NCI-H446 treated with DMSO at 0.1 percent for 48 hours (cell line): ENCODE measurements at places on chromosomes 5 and 9.
A peak's percentile ranks its signal among the peaks of the same experiment; 100 is the strongest.

DNA sequence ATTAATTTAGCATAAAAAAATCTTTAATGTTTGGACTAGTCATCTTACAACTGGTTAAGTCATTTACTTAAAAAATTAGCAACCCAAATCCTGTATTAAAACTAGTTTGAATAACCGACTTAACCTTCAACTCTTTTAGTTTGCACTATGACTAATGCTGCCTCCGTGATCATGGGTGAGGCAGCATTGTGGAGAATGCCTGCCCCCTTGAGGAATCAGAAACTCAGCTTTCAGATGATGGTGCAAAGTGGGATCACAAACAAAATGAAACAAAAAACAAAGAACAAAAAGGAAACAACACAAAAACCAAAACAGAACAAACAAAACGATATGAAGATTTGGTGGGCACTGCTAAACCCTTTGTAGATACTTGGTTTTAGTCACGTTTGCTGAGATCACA, 127.0 kb upstream of the PALM2AKAP2 start:
- no peak for DNase-seq

DNA sequence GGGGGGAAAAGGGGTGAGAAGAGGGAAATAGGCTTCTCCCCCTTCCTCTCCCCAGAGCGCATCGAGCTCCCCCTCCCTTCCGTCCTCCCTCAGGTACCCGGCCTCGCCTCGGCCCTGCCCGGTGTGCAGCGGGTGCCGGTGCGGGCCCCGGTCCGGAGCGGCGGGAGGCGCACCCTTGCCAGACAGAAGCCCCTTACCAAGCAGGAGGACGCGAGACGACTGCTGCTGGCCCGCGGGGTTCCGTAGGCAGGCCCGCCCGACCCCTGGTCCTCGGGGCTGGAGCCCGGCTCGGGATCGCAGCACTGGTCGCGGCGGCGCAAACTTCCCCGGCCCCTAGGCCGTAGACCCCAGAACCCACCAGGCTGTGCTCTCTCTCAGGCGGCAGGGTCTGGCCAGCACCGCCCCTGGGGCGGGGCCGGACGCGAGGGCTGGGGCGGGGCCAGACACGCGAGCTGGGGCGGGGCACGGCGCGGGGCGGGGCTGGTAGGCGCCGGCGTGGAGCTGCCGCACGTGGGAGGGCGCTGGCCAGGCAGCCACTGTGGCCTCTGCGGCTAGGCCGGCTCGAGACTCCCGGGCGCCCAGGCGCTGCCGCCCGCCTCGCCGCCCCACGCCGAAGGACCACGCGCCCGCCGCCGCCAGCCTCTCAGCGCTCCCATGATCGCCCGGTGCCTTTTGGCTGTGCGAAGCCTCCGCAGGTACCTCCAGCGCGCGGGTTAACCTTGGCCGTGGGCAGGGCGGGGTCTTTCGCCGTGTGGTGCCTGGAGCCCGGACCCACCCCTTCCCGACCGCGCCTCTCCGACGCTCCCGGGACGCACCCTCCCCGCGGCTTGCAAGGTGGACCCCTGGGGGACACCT, at the start of the genes NLN and SGTB:
Gene NLN, plus strand, starts transcription at position 486 of the 855 bp plus-strand sequence. Its CDS starts 169 bp downstream, at position 655.
Gene SGTB, minus strand, starts transcription at position 390 of the 855 bp plus-strand sequence. CDS start 1,302 bp downstream, outside the sequence.
- DNase-seq, result peak; percentile 45

DNA sequence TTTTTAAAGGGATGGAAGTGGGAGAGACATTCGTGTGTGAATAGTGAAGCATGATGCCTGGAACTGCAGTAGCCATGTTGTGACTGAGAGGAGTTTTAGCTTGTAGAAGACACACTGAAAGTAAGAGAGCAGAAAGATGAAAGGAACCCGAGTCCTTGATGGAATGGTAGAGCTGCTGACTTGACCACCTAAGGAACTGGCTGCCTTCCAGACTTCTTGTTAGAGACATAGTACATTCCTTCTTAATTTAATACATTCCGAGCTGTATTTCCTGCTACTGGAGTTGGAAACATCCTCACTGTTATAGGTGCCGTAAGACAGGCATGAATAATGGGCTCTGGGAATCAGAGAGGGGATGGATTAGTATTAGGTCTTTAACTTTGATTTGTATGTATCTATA, 7.4 kb downstream of the CER1 start:
- DNase-seq, result no peak

DNA sequence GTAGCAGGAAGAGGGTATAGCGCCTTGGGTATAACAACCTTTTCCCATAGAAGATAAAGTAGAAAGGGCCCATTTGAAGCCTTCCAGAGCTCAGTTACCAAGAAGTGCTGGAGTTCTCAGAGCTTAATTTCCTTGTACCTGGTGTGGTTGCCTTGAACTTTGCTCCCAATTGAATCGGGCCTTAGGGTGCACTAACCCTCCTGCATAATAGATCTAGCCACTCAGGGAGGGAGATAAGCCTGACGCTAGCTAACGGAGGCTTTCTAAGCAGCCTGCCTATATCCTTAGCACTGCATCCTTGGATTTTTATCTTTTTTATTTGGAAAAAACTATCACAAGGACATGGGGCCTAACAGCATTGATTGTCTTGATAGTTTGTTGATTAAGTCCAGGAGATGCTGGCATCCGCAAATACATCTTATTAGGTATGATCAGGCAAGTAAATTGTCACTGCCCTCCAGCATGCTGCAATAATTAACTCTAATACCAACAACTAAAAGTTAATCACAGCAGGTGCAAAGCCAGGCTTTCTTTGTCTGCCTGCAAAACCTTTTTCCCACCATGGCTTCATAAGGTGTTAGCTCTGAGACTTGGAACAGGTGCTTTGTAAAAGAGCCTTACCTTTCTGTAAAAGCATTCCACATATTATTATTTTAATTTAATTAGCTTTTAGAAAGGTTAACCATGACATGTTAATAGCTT, 199.4 kb downstream of the SREK1 start:
- DNase-seq, result no peak

DNA sequence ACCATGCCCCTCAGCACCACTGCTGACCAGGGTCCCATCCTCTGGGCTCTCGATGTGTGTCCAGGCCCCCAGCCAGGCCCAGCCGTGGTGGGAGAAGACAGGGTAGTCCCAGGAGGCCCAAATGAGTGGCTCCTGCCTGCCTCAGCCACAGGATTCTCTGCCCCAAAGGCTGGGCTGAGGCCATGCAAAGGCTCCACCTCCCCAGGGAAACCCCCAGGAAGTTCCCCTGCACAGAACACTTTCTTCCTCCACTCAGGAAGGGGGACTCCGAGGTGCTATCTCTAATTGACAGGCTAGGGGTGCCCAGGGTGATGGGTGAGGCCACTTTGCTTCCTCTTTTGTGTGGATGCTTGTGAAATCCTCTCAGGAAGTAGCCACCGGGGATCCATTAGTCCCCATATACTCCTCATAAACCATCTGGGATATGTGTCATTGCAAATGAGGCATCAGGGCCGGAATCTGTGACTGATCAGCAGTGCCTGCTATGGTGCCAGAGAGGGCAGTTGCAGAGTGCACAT, 23.1 kb upstream of the TDRD7 start:
- DNase-seq, result no peak

DNA sequence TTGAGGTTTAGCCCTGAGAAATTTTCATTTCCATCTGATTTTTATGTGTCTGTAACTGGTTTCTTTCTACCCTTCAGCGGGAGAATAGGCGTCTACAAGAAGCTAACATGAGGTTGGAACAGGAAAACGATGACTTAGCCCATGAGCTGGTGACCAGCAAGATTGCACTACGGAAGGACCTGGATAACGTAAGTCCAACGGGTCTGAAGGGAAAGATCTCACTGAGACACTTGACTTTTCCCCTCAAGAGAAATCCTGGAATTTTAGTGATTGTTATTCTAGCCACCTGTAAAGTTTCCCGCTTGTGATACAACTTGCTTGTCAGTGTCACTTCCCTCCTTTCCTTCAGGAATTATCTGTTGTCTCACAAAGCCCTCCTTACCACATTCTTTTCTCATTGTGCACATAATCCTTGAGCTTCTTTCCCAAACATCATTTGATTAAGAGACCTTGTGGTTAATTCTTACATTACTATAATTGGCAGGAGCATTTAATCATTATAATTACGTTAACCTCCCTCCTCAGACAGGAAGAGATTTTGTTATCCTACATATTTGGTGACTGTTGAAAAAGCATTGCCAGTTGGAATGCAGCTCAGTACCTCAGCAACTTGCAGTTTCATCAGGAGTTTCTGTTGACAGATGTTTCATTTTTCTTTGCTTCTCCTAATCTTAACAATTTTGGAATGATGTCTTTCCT, 56.9 kb downstream of the GPR21 start:
- no peak for DNase-seq

DNA sequence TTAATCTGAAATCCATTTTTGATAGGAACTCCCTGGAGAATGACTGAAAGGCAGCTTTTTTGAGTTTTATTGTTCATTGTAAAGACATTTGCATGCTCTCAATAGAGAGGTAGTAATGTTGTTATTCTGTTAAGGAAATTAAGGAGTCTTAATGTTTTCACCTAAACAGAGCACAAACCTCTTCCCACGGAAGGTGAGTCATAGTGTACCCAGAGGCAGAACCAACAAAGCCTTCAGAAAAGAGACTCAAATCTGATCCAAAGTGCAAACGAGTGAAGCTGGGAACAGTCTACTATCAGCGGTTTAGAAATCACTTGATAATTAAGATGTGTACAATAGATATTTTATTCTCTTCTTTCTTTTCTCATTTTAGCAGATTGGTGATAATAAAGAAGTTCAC, 470.5 kb downstream of the PLK2 start:
- DNase-seq, result no peak

DNA sequence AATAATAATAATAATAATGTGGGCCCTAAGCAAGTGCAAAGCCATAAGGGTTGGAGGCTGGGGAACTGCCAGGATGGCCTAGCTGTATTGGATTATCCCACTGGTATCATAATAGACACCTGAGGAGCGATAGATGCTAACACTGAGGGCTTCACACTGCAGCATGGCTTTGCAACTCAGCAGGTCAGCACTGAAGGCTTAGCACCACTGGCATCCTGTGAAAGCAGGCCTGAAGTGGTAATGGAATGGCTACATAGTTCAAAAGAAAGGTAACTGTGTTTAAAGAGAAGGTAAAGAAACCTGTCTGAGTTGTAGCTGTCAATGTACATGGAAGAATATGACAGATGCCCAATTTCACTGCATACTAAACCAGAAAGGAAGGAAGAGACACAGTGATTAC, 359.0 kb downstream of the OSTF1 start:
- no peak for DNase-seq

DNA sequence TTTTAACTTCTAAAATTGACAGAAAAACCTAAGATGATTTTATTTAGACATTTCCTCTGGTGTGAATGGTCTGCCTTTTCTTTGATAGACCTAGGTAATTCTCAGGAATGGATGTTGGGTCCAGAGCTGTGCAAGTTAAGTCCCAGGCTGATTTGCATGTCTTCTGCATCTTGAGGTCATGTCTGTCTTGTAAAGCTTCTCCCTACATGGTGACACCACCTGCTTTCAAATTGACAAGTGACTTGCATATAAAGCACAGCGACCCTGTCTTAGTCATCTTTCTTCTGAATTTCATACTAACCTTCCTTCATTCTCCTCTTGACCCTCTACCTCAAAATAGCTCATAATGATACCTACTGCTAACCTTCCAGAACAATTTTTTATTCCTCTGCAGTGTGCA, 29.2 kb downstream of the OSTF1 start:
- no peak for DNase-seq

GRCh38 chr5:175873088-175873454, 1.7 kb downstream of the CPLX2 start:
- DNase-seq, result no peak

- DNase-seq, result no peak
These were observed 47.7 kb upstream of the FCN1 start for GRCh38 chr9:134965411-134965810.

DNA sequence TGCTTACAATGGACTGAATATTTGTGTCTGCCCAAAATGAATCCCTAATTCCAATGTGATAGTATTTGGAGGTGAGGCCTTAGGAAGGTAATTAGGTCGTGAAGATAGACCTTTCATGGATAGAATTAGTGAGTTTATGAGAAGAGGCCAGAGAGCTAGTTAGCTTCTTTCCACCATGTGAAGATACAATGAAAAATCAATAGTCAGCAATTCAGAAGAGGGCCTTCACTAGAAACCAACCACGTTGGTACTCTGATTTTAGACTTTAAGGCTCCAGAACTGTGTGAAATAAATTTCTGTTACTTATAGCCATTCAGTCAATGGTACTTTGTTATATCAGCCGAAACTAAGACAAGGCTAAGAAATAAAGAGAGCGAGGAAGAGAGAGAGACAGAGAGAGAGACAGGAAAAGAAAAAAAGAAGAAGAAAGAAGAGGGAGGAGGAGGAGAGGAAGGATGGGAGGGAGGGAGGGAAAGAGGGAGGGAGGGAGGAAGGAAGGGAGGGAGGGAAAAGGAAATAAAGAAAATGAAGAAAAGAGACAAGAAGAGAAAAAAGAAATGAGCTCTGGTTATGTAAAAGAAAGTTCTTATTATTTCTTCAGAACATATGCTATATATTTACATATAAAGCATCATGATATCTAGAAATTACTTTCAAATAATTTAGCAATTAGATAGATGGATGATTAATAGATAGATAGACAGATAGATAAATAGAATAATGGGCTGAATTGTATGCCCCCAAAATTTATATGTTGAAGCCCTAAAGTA, 1725.3 kb downstream of the EFNA5 start:
- DNase-seq, result no peak

DNA sequence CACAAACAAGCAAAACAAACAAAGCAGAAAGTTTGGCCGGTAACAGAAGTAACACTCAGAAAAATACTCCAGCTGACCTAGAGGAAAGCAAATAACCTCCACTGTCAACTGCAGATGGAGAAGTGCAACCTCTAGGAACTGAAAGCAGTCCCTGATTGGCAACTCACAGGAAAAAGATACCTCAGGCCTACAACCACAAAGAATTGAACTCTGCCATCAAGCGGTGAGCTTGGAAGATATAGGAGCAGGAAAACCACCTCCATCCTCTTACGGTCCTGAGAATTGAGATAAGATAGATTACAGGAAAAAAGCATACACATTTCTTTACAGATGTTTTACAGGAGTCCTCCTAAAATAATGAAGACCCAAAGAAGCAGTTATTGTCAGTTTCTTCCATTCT, 184.5 kb downstream of the PDZD2 start:
- no peak for DNase-seq

- no peak for DNase-seq
These were observed 60.1 kb upstream of the AFAP1L1 start for GRCh38 chr5:149211566-149211965.

GRCh38 chr9:77677957-77678535, 29.9 kb upstream of the GNA14 start:
- no peak for DNase-seq
